ENCODE measurements at places on chromosomes 13 and 19.

DNA sequence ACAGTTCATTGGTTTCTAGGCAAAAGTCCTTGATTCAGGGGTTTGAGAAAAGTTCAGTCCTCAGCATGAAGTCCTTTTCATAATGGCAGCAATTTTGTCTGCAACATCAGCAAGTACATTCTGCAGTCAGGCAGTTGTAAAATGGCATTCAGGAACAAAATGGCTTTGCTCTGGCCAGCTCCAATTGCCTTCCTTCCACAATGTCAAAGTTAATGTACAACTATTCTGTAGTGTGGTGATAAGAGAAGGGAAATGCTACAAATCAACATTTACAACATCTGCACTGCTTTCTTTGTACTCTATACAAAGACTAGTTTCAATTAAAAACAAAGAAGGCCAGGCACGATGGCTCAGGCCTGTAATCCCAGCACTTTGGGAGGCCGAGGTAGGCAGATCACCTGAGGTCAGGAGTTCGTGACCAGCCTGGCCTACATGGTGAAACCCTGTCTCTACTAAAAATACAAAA, 1.8 kb upstream of the NEK3 start:
- DNase-seq: no peak

DNA sequence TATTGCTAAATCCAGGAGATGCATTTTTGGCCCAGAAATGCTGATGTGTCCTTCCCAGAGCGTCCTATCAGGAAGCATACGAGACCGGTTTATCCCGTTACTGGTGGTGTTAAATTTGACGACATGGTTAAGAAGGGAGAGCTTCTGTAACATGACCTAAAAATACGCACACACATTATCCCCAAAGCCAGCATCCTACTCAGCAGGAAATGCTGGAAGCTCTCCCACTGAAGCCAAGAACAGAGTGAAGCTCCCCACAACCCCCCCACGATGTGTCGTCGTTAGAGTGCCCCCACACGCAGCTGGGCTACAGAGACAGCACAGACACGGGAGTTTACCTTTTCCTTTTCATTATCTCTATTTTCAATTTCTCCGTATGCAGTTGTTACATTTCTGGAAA, 45.1 kb upstream of the MCF2L start:
- DNase-seq: no peak

DNA sequence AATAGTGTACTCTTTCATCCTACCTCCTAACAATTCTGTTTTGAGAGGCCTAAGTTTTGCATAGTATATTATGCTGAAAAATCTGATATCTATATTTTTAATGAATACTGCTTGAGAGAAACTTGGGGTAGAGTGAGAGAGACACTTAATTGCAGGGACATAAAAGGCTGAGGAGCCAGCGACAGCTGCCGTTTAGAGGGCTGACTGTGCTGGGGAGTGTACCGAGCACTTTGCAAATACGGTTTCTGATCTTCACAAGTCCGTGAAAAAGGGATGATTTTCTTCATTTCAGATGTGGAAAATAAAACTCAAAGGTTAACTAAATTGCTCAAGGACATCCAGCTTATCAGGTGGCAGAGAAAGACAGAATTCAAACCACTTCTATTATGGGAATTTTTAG, 97.4 kb downstream of the CAB39L start:
- no peak for DNase-seq

DNA sequence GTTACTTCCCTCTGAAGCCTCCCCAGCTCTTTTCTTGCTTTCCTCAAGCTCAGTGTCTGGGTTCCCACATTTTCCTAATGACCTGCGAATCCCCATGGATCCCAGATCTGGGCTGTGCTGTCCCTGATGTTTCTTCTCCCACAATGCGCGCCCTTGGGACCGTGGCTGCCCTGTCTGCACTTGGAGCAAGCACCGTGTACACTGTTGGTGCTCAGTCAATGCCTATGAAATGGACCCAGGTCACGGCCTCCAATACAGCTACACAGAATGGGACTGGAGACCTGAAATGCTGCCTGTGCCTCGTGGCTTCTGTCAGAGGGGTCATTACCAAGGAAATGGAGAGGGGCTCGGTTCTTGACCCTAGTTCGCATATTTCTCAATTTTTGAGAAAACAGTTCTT, 160.1 kb upstream of the SOX1 start:
- DNase-seq: no peak

DNA sequence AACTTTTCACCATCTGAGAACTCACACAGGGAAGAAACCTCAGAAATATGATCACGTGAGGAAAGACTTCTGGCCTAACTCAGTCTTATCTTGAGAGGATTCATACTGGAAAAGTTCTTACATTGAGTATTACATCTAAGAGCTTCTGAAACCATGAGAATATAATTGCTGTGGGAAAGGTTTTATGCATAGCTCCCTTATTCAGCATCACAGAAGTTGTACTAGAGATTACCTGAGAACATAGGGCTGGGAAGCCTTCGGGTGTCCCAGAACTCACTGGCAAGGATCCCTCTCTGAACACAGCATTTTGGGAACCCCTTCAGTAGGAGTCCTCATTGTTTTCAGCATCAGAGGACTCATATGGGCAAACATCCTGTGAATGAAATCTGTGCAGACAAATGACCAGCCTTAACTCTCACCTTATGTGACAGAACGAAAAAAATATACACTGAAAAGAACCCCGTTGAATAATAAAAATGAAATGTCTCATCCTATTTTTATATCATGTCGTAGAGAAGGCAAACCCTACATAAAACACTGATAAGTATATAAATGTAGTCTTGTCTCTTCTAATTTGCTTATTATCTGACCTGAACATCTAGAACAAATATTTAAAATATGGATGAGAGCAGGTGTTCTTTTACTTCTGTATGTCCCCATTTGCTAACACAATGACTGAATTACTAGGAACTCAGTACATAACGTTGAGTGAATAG, 14.2 kb downstream of the ZNF274 start:
- peak; percentile 29 for DNase-seq

- DNase-seq: no peak
Observed at GRCh38 chr19:31427857-31428256, 78.6 kb upstream of the TSHZ3 start.

- DNase-seq: no peak
Observed at GRCh38 chr13:71274923-71275608, 591.9 kb downstream of the DACH1 start.

DNA sequence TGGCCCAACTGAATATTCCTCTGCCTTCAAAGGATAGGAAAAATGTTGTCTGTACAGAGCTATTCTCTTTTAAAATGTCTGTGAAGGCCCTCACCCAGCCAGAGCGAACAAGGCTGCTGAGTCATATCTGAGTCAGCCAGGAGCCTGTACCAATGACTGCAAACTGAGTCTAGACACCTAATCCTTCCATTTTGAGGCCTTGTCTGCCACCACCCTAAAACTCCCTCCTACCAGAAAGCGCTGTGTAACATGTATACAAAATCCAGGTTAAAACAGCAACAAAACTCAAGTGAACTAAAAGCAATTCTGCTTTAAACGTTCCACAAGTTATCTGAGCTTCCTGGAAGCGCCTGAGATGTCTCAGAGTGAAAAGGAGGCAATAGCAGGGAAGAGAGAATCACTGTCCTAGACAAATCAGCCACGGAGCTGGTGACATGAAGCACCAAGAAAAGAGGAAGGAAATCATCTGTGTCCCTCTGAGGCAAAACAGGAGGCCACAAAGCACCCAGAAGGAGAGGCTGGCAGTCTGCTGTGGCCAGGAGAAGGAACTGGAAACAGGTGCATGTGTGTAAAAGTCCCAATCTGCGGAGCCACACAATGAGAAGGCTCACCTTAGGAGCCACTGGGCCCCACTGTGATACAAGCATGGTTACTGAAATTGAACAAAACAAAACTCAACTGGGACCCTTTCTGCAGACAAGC, 10.2 kb downstream of the DHRS12 start:
- peak; percentile 85 for DNase-seq

GRCh38 chr19:12364391-12365235, 870 bp downstream of the ZNF442 start:
- peak; percentile 4 for DNase-seq

GRCh38 chr13:24168392-24168750, 7.9 kb downstream of the SPATA13 start:
- DNase-seq: no peak

DNA sequence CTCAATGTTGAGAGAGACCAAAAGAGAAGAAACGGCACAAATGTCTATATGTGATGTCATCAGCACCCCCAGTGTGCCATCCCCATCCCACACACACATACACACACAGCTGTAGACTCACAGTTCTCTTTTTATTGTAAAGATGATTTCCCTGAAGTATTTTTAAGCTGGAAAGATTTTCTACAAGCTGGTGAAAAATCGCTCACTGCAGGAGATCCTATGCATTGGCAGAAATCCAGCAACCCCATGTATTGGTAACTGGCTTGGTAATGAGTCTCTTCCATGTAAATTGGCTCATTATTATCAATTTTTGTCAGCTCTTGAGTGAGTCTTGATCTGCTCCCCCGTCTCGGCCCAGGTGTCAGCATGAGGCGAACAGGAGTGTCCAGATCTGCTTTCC, 107.1 kb upstream of the UQCRFS1 start:
- no peak for DNase-seq

GRCh38 chr13:99865420-99865930, 106.1 kb downstream of the ZIC5 start:
- no peak for DNase-seq

- DNase-seq: no peak
Observed at GRCh38 chr13:41678848-41679247, 221.5 kb downstream of the RGCC start.

GRCh38 chr13:34246511-34246910, 428.6 kb downstream of the RFC3 start:
- DNase-seq: peak; percentile 21

GRCh38 chr13:85597790-85598500, 201.3 kb downstream of the SLITRK6 start:
- DNase-seq: no peak

DNA sequence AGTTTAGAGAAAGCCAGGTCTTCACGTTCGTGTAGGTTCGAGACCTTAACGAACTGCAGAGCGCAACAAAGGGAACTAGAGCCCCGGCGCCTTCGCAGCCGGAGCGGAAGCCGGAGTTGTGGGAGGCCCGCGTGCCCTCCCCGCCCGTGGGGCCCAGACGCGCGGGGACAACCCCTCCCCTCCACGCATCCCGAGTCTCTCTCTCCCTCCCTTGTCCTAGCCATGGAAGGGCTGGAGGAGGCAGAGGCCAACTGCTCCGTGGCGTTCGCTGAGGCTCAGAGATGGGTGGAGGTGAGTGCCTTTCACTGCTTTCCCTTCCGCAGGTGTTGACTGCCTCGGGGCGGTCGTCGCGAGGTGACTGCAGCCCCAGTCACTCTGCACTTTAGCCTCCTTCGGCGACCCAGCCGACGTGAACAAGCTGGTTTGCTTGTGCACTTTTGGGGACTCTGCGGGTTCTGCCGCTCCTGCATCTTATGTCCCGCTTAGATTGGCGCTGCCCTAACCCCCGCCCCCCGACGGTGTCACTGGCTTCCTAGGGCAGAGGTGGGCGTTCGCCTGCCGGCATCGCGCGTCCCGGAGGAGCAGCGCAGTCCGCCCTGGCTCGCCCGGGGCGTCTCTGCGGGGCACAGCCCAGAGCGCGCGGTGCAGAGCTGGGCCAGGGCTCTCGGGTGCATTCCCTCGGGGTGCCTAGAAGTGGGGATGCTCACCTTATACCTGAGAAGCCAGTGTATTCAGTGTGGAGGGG, 478 bp downstream of the LMO7 start:
- peak; percentile 44 for DNase-seq

GRCh38 chr13:27355894-27356293, 68.5 kb upstream of the GTF3A start:
- no peak for DNase-seq

DNA sequence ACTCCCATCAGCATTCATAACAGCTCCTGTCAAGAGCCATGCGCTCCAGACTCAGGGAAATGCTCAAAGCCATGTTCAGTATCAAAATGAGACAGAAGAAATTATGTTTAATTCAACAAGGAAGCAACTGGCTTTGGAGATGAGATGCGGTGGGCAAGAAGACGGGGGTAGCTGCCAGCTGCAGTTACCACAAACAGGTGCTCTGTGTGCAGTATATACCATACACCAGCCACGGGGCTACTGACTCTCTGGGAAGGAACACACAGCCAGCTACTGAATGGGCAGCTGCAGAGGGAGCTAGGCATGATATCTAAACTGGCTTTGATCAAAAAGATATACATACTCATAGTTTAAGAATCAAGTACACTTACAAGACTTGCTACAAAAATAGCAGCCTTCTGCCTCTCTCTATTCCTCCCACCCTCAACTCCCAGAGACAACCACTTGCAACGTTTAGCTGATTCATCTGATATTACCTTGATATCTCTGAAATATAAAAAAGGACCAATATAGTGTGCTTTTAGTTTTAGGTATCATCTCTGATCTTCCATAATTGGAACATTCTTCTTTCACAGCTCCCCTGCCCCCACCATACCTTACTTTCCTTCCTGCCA, 593.0 kb downstream of the UQCRFS1 start:
- no peak for DNase-seq

DNA sequence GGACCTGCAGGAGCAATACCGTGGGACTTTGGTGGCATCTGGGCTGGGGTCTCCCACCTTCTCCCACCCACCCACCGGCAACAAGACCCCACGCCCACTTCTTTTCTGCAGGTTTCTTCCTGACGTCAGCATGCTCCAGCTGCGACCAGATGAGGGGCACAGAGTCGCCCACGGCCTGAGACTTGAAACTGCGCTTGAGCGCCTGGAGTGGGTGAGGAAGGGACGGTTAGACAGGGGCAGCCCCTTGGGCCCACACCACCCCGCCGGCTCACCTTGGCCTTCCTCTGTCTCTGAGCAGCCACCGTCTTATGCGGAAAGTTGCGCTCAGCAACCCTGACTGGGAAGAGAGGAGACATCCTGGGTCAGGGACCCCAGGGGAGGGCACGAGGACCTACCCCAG, 2.2 kb downstream of the GARIN5B start:
- DNase-seq: no peak

Measured in kidney tubule cell (primary cell).